ENCODE measurements at places on chromosomes 2 and 18.

GRCh38 chr18:22486667-22487066 is 69.0 kb upstream of the CTAGE1 start:
- no peak for DNase-seq

DNA sequence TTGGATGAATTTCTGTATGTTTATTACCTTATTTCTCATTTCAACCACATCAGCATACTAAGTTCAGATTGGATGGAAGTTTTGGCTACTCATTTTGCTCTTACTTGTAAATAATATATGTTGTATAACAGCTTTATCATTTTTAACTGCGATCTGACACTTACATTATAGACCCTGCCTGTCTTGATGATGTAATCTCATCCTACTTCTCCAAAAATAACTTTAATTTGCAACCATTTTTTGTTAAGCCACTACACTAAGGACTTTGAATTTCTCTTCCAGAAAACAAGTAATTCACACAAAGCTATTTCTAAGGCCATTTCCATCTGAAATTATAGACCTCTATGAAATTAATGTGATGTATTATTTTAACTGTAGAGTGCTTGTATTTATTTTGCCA is 240.7 kb downstream of the WDR7 start:
- no peak for DNase-seq

DNA sequence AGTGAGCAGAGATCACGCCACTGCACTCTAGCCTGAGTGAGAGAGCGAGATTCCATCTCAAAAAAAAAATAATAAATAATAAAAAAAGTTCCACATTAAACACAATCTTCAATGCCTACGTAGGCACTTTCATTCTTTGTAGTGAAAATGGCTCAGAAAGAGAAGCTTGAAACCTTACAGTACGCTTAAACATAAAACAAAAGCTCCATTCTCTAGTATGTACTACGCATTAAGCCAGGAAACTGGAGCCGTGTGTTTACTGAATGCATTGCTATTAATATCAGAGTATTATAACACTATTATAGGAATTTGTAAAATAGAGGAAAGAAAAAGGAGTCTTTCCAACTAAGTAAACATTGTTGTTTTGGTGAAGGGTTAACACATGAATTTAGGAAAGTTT is 41.3 kb upstream of the LMAN1 start:
- DNase-seq = no peak

DNA sequence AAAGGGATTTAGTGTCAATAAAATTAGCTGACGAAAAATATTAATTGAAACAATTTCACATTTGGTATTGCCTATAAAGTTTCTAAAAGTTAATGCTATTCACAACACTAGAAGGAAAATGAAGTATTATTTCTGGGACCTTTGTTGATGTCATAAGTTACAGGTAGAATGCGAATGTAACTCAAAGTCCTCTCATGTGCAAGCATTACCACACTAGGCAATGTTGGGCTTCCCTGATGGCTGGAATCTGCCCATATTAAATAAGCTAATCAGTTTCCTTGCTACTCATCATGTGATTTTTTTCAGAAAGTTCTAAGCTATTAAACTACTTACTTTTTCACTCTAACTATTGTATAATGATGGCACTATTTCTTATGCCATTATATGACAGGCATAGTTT is 44.6 kb downstream of the COBLL1 start:
- no peak for DNase-seq

DNA sequence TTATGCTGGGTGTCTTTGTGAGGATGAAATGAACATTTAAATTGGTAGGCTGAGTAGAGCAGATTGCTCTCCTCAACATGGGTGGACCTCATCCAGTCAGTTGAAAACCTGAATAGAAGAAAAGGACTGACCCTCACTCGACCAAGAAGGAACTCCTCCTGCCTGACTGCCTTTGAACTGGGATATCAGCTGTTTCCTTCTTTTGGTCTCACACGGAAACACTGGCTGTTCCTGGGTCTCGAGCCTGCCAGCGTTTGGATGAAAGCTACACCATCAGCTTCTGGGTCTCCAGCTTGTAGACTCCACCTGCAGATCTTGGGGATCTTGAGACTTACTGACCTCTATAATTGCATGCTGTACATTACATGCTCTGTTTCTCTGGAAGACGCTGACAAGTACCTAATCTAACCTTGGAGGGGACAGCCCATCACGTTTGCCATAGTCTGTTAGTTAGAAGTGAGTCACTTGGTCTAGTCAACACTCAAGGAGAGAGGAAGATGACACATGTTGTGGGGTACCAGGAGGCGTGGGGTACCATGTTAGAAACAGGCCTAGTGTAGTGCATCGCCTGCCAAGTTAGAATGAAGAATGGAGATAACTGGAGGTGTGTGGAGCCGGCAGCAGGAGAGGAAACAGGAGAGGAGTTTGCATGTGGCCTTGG is 267.0 kb downstream of the MREG start:
- no peak for DNase-seq

GRCh38 chr2:172745636-172746035 is 10.0 kb downstream of the RAPGEF4 start:
- no peak for DNase-seq

DNA sequence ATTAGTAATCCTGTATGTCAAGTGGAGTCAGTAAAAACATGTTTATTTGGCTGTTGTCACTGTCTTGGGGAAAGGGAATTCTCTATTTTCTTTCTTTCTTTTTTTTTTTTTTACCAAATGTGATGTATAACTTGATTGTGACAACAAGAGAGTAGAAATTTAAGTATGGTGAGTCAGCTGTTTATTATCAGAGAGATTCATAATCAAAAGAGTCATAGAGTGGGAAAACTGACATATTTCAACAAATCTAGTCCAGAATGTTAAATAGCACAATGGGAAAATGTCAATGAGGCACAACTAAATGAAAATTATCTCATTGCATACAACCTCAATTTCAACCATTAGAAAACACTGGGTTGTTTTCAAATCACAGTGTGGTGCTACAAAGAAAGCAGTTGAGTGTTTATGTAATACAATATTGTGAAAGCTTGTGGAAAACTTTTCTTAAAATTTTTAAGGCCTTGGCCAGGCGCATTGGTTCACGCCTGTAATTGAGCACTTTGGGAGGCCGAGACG is 111.9 kb upstream of the DTNA start:
- no peak for DNase-seq

DNA sequence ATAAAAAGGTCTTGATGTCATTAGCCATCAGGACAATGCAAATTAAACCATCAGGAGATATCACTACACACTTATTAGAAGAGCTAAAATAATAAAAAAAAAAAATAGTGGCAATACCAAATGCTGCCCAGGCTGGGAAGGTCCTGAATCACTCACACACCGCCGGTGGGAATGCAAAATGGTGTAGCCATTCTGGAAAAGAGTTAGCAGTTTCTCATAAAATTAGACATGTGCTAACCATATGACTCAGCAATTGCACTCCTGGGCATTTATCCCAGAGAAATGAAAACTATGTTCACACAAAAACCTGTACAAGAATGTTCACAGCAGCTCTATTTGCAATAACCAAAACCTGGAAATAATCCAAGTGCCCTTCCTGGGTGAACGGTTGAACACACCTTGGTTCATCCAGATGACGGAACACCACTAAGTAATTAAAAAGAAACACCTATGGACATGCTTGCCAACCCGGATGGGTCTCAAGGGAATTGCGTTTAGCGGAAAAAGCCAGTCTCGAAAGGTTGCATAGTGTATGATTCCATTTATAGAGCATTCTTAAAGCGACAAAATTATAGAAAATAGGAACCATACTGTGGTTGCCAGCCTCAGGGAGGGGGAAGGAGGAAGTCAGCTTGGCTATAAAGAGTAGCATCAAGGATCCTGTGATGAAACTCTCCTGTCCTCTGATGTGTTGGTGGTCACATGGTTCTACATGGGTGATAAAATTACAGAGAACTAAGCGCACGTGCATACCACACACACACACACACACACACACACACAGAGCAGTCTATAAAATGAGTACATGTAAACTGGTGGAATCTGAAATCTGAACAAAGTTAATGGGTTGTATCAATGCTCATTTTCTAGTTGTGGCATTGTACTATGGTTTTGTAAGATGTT is 4.6 kb downstream of the MBP start:
- DNase-seq = no peak

DNA sequence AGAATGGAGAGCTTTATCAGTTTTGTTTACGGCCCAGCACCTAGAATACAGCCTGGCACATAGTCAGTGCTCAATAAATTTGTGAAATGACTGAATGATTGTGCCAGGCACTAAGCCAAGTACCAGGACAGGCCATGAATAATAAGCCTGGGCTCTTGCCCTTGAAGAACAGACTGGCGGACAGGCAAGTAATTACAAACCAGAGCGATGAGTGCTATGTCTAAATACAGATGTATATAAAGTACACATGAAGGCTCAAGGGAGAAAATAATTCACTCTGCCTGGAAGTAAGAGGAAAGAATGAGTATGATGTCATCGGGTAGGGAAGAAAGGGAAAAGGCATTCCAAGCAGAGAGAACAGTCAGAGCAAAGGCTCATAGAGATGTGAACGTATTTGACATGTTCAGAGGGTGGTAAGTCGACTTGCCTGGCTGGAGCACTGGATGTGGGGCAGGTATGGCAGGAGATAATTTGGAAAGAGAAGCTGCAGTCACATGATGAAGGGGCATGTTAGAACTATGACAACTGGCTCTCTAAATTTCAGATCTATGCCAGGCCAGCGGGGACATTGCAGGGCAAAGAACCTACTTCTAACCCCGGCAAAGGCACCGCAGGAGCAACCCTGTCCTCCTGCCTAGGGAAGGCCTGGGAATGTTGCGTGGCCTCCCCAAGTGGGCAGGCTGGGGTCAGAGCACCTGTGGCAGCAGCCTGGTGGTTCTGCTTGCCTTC is 119.1 kb upstream of the STPG4 start:
- no peak for DNase-seq

DNA sequence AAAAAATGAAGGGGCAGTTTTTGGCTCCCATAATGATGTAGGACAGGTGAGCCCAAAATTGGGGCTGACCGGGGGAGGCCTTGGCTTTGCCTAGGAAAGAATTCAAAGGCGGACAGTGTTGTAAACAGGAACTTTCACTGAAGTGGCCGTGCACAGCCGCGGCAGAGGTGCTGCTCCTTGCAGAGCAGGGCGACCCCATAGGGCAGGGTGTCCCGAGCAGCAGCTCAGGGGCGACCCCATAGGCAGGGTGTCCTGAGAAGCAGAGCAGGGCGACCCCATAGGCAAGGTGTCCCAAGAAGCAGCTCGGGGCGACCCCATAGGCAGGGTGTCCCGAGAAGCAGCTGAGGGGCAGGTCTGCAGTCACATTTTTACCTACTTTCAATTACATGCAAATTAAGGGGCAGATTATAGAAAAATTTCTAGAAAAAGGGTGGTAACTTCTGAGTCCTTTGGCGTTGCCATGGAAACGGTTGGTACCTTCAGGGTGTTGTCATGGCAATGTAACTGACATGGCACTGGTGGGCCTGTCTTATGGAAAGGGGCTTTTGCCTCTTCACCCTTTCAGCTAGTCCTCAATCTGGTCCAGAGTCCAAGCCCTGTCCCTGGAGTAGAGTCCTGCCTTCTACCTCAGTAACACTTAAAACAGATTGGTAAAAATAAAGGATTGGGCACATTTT is 134.5 kb downstream of the FBXO15 start:
- DNase-seq = peak; percentile 22

GRCh38 chr2:43329637-43330036 is 103.2 kb upstream of the ZFP36L2 start:
- DNase-seq = no peak

- DNase-seq = peak; percentile 15
Measured at GRCh38 chr18:6294148-6294784, 120.4 kb downstream of the L3MBTL4 start.

DNA sequence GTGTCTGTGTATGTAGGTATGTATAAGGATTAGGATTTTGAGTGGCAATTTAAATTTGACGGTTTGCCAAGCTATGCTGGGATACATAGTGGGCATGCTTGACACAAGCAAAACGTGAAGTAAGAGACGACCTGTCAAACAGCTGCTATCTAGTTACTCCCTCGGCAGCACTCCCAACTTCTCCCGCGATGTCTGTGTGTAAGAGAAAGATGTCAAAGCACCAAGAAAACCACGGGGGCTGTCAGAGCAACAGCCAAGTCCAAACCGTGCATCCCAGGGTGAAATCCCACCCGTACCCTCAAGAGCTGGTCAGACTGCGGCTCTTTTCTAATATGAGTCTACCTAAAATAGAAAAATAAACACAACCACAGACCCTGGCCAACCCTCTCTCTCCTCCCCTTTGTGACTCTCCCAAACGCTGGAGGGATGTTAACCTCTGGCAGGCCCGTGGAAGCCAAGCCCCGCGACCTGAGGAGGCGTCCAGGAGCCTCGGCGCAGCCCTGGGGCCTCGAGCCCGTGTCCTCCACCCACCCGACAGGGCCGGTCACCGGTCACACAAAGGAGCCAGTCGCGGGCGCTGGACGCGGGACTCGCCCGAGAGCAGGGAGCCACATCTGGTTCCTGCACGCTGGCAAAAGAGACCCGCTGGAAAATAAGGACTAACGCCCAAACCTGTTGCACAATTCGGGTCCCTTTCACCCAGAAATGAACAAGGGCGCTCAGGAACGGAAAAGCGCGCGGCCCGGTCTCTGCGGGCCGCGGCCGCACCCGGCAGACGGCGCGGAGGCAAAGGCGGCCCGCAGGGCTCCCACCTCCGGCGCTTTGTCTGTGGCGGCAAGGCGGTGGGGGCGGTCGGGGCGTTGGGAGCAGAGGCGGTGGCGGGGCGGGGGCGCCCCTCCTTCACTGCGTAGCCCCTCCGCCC is 925 bp downstream of the SESTD1 start:
- peak; percentile 57 for DNase-seq

GRCh38 chr2:158953454-158953853 is 15.0 kb upstream of the TANC1 start:
- DNase-seq = no peak

- DNase-seq = no peak
Measured at GRCh38 chr2:134079373-134079772, 174.5 kb upstream of the MGAT5 start.

DNA sequence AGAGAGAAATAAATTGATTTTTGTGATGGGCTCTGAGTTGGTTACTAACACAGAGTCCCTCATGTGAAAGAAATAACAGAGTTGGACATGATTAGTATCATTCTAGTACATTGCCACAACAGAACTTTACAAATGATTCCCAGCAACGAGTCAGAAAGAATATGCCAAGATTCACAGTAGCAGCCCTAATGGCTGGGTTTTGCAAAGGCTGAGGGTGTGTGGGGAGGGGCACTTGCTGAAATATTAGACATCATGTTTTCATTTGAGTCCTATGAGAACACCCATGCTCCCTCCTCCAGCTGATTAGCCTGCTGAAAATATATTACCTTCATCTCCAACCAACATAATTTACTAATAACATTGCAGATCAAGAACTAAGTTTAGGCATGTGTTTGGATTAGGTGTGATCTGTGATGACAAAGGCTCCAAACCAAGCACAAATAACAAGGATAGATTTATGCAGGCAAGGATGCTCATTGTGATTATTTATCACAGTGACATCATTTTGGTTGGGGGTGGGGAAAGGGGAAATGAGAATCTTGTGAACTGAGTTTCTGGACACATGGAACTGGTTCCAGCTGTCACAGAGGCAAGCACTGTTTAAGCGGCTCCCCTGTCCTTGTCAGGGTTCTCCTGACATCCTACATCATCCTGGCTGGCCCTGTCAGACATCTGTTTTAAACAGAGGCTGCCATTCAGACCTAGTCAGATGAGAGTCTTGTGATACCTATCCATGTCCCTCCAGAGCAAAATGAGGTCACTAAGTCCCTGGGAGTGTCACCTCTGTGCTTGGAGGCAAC is 205.8 kb upstream of the NCKAP5 start:
- peak; percentile 80 for DNase-seq
